ENCODE measurements at places on chromosomes 1 and 21.
A peak's percentile ranks its signal among the peaks of the same experiment; 100 is the strongest.

DNA sequence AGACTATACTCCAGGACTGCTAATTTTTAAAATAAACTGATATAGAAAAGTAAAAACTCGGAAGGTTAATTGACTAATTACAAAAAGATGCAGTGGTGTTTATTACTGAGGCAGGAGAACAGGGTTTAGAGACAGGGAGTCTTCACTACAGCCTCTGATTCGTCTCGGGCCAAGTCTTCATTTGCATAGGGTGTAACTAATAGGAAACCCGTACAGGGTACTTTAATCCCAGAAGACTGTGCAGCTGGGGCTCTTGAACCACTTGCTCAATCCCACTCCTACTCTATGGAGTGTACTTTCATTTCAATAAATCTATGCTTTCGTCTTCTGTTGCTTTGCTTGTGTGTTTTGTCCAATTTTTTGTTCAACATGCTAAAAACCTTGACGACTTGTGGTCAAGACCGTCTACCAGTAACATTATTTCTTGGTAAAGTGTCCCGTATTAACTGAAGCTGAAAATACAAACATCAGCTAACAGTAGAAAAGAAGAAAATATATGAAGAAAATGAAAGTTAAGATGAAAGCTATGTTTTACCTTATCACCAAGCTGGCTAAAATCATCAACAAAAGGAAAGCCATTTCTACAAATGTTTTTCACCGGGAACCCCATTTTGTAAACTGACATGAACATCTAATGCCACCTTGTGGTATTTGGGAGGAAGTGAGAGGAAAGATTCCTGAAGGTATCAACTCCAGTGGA is 8.0 kb downstream of the SDHB start:
- peak; percentile 75 for DNase-seq

DNA sequence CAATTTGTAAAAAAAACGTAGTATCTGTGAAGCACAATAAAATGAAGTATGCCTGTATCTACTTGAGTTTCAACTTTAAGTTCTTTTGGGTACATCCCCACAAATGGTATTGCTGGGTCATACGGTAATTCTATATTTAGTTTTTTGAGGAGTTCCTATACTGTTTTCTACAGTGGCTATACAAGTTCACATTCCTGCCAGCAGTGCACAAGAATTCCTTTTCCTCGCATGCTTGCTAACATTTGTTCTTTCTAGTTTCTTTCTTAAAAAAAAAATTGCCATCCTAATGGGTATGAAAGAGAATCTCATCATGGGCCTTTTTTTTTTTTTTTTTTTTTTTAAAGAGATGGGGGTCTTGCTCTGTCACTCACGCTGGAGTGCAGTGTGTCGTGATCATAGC is 41.9 kb downstream of the UCK2 start:
- DNase-seq = no peak

DNA sequence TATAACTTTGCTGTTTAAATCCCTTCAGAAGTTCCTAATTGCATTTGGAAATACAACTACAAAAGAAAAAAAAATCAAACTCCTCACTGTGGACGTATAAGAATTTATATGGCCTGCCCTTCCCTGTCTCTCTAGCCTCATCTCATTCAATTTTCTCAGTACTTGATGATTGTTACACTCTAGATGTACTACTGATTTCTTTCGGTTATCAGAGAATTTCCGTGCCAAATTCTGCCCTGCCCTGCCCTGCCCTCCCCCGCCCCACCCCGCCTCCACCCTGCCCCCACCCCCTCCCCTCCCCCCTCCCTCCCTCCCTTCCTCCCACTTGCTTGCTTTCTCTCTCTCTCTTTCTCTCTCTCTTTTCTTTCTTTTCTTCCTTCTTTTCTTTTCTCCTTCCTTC is 71.7 kb upstream of the MPC2 start:
- DNase-seq = no peak

DNA sequence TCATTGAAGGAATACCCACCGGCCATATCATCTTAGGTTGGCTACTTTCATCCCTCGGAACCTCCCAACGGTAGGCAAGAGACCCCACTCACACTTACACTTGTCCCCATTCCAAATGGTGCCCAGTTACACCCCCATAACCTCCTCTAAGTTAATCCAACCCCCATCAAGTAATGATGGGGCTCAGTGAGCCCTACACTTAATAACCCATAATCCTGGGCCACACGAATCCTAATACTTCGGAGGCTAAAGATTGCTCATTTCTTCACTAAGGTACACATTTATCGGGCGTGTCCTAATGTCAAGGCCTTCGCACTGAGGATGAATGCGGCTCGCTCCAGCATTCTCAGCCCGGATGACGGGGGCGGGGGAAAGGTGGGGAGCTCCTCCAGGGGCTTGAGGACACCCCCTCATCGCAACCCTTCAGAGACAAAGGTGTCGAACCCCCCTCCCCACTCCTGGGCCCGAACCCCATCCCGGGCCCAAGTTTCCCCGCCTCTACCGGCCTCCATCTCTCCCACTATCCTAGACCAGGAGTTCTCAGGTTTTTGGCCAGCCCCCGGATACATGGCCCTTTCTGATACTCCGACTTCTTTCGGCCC is 435 bp downstream of the ILF2 start:
- no peak for DNase-seq

DNA sequence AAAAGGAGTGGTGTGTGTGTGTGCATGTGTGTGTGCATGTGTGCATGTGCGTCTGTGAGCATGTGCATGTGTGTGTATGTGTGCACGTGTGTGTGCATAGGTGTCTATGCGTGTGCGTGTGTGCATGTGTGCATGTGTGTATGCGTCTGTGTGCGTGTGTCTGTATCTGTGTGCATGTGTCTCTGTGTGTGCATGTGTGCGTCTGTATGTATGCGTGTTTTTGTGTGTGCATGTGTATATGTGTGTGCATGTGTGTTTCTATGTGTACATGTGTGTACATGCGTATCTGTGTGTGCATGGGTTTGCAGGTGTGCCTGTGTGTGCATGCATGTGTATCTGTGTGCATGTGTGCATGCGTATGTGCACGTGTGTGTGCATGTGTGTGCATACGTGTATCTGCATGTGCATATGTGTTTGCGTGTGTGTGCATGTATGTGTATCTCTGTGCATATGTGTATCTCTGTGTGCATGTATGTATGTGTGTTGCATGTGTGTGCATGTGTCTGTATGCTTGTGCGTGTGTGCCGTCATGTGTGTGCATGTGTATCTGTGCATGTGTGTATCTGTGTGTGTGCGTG is 77.9 kb downstream of the TCP10L start:
- DNase-seq = no peak

DNA sequence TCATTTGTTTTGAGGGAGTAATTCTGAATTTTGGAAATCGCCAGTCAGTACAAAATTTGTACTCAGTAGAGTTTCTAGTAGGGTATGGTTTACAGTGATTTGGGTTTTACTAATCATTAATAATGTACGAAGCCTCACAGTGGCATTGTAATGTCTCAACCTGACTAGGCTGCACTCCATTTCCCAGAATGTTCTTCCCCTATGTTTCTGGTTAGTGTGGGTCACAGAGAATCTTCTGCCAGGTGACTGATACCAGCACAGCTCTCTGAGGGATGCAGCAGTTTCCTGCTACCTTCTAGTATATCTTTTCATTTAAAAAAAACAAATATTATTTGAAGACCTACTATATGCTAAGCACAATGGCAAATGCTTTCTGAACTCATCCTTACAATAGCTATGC is 112.9 kb downstream of the PTPN14 start:
- DNase-seq = no peak

GRCh38 chr1:247494767-247495166 is 36.9 kb upstream of the OR2B11 start:
- DNase-seq = no peak

DNA sequence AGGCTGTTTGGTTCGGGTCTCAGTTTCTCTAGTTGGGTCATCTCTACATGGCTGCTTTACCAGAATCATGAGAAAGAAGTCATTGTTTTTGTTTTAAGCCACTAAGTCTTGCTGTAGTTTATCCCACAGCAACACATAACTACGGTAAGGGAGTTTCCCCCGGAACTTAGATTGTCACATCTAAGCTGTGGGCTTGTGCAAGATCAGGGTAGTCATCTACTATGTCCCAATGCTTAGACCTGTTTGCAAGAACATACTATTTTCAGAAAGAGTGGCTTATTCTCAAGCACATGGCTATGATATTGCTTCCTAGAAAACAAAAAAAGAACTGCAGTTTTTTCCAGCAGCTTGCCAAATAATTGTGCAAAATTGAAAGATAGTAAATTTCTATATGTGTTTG is 18.0 kb upstream of the OLIG2 start:
- no peak for DNase-seq

- no peak for DNase-seq
Observed at GRCh38 chr1:74731399-74732052, 1.3 kb downstream of the CRYZ start.

GRCh38 chr1:85088408-85088784 is 40.1 kb upstream of the MCOLN3 start:
- no peak for DNase-seq

DNA sequence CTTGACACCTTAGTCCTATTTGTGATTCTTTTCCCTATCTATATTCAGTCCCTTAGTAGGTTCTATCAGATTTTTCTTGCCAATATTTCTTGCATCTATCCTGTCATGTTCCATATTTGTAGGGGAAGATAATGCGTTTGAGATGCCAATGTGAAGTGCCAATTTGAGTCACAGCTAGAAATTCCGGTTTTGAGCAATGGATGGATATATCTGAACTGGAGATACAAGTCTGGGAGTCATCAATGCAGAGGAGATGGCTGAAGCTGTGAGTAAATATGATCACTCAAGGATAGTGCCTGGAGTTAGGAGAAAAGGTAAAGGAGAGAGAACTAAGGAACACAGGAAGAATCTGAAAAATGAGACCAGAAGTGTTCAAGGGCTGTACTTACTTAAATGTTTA is 93.8 kb downstream of the COQ8A start:
- no peak for DNase-seq

GRCh38 chr1:204207136-204207616 is 6.6 kb downstream of the GOLT1A start:
- DNase-seq = peak; percentile 18

DNA sequence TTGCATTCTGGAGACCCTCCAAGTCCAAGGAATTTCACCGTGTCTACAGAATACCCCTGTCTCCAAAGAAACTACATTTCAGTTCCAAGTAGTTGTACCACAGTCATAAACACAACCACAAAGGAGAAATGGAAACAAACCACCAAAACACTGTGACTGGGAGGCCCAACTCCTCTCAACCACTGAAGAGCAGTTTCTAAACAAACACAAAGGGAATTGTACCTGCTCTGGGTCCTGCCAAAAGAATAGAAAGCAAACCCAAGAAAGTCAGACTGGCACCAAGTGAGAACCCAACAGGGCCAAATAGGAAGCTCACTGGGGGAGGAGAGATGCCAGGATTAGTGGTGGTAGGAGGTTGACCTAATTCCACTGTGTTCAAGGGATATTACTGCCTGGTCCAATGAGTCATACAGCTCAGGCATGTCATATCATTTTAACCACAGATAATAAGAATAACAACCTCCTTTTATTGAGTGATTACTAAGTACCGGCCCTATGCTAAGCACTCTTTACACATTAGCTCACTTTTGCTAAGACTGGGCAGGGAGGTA is 123.9 kb upstream of the PPP2R5A start:
- DNase-seq = no peak

DNA sequence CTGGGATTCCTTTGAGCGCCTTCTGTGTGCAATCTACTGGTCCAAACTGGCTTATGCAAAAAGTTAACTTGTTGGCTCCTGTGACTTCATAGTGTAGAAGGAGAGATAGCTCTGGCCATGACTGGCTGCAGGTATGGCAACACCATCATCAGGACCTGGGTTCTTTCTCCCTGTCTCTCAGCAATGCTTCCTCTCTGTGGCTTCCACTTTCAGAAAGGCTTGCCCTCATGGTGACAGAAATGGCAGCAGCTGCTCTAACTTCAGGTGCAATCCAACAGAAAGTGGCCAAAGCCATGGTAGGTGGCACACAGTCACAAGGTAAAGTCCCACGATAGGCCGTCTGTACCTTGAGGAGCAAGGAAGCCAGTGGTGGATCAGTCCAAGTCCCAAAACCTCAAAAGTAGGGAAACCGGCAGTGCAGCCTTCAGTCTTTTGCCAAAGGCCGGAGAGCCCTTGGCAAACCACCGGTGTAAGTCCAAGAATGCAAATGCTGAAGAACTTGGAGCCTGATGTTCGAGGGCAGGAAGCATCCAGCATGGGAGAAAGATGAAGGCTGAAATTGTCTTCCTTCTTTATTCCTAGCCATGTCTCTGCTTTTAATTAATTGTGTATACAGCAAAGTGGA is 45.0 kb downstream of the ZBTB40 start:
- no peak for DNase-seq

GRCh38 chr1:19351873-19352272 is 39.7 kb downstream of the SLC66A1 start:
- no peak for DNase-seq

DNA sequence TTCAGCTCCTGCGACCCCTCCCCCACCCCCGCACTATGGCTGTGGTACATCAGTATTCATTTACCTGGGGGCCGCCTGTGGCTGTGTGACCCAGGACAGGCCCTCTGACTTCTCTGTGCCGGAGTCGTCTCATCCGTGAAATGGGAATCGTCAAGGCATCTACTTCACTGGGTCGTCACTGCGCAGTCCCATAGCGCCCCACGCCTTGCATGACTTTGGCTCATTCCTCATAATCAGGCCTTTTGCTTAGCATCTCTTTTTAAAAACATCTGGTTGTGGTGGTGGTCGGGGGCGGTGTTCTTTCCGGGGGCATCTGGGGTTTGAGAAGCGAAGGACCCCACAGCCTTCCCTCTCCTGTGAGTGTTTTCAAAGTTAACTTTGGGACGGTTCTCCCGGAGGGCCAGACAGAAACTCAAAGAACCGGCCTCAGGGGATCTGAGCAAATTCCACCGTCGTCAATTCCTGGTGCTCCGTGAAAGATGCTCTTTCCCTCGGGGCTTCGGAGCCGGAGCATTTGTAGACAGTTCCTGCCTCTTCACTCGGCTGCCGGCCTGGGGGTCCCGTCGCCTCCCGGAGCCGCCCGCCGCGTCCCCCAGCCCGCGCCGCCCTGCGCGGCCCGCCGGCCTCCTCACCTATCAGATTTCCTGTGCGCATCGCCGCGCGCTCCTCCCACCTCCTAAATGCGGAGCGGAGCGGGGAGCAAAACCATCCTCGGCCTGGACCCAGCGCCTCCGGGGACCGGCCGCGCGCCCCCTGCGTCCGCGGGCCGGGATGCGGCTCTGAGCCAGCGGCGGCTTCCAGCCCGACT is at the start of gene B3GALT5:
Gene B3GALT5, plus strand, starts transcription at position 708 of the 808 bp plus-strand sequence. CDS start 47,620 bp downstream, outside the sequence.
- peak; percentile 18 for DNase-seq

- no peak for DNase-seq
Observed at GRCh38 chr21:39854572-39854971, 12.7 kb upstream of the PCP4 start.

Measured in NCI-H2227 treated with DMSO at 0.1 percent for 48 hours (cell line).